ENCODE measurements at places on chromosomes 1 and 21.

GRCh38 chr1:102896771-102897170 is 211.6 kb downstream of the COL11A1 start:
- no peak for DNase-seq

- no peak for DNase-seq
Observed at GRCh38 chr1:84008631-84009030, 9.7 kb upstream of the TTLL7 start.

GRCh38 chr1:172255223-172255560 is 165.3 kb upstream of the C1orf105 start:
- no peak for DNase-seq

DNA sequence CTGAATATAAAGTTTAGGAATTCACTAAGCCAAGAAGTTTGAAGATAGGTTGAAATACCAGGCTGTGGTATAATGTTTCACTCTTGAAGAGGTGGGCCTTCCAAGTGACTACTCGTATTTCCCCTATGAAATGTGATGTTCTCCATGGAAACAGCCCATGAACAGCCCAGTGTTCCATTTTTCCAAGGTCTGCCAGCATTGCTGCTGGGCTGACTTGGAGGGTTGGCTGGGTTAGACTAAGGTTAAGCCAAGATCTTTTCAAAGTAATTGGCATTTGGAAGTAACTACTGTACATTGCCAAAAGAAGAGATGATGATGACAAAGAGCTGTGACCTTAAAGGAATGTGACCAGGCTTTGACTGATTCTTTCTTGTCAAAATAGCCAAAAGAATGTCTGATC is 73.8 kb downstream of the RPE65 start:
- DNase-seq: no peak

DNA sequence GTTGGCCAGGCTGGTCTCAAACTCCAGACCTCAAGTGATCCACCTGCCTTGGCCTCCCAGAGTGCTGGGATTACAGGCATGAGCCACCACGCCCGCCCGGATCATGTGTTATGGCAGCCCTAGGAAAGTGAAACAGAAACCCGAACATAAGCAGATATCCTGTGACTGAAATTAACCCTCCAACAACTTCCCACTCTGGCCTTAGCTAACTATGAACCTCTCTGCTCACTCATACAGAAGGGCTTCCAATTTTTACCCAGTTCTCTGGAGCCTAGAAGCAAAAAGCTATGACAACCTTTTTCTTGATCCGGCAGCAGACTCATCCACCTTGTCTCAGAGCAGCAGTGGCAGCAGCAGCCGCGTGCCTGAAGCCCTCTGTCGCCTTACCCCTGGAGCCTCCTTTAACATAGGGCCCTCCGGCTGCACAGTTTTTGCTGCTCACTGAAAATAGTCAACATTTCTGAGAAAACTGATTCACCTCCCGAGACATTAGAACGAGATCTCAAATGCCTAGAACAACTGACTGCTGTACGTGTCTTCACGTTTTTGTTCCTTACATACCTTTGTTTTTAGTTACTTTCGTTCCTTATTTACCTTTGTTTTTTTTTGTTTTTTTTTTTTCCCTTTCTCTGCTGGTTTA is 9.3 kb downstream of the CBR1 start:
- DNase-seq: no peak

GRCh38 chr1:195495720-195496635 is 1112.3 kb downstream of the KCNT2 start:
- no peak for DNase-seq

- peak; percentile 5 for DNase-seq
Observed at GRCh38 chr1:15345705-15346345, 63.9 kb upstream of the EFHD2 start.

GRCh38 chr1:55376897-55377296 is 161.7 kb upstream of the USP24 start:
- no peak for DNase-seq

DNA sequence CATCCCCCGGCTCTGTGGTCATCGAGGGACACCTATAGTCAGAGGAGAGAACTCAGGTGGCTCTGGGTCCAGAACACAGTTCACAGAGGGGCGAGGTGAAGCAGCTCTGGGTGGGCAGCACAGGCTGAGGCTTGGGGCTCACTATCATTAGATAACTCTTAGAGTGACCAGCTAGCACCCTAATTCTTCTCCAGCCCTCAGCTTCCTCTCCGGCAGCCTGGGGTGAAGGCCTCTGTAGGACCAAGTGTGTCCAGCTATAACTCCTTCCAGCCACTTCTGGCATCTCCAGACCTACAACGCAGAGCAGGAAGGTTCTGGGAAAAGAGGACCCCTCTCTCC is 1.4 kb downstream of the ARTN start:
- DNase-seq: no peak

GRCh38 chr1:191839891-191840290 is 318.4 kb upstream of the RGS18 start:
- no peak for DNase-seq

DNA sequence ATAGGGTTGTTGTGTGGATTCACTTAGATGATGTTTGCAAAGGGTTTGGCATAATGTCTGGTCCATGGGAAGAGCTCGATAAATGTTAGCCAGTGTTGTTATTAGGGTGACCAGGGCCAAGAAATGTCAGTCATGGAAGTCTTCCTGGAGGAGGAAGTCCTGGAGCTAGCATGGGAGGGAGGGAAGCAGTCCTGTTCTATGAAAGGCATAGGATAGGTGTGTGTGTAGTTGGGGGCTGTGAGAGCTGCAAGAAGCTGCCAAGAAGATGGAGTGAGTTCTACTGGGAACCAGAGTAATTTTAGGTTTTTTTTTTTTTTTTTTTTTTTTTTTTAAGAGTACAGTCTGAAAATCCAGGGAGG is 4.7 kb downstream of the LGR6 start:
- no peak for DNase-seq

DNA sequence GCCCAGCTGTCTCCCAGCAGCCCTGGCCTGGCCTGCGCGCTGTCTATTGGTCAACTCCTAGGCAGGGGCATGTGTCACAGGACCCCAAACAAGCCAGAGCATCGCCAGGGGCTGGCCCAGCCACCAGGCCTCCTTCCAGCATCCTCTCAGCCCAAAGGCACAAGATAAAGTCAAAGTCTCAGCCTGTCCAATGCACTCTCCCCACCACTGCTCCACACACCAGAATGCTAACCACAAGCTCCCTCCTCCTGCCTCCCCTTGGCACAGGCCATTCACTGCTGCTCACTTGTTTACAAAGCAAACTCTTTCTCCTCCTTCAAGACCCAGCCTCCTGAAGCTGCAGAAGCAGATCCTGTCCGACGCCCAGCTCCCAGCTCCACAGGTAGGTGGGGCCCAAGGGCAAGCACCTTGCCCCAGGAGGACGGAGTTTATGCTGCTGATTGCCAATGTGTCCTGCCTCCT is 133.4 kb downstream of the DMRTB1 start:
- DNase-seq: no peak

DNA sequence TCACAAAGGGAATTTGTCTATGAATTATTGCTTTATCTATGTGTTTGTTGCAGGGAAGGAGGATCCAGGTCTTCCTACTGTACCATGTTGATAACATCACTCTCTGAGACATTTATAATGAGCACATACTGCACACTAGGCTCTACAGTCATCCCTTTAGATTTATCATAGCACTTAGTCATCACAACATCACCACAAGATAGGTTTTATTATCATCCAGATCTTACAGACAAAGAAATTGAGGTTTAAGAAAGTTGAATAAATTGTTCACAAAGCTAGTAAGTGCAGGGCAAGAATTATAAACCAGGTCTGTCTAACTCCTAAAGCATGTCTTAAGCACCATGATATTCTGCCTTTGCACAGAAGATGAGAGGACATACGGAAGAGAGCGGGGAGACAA is 121.1 kb upstream of the ST6GALNAC5 start:
- no peak for DNase-seq

DNA sequence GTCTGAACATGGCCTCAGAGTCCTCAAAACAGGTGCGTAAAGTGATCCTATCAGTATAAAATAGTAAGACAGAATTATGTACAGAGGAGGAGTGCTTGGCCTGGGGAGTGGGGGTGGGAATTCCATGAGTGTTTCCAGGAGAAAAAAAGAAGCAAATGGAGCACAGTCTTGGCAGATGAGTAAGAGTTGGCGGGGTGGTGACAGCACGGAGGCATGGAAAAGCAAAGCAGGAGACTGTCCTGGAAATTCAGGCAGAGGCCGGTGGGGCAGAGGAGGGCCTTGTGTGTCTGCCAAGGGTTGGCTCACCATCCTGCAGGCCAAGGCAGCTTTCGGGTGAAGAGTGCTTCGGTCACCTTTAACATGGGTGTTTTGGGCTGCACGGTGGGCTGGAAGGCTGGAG is 63.4 kb downstream of the OPTC start:
- DNase-seq: no peak
